ENCODE measurements at places on chromosomes 6 and 20.

- DNase-seq, result no peak
Measured at GRCh38 chr6:40998661-40999060, 40.4 kb downstream of the UNC5CL start.

- no peak for DNase-seq
Measured at GRCh38 chr6:138349891-138350290, 27.8 kb upstream of the SMIM28 start.

- no peak for DNase-seq
Measured at GRCh38 chr20:6473197-6473596, 294.3 kb upstream of the BMP2 start.

DNA sequence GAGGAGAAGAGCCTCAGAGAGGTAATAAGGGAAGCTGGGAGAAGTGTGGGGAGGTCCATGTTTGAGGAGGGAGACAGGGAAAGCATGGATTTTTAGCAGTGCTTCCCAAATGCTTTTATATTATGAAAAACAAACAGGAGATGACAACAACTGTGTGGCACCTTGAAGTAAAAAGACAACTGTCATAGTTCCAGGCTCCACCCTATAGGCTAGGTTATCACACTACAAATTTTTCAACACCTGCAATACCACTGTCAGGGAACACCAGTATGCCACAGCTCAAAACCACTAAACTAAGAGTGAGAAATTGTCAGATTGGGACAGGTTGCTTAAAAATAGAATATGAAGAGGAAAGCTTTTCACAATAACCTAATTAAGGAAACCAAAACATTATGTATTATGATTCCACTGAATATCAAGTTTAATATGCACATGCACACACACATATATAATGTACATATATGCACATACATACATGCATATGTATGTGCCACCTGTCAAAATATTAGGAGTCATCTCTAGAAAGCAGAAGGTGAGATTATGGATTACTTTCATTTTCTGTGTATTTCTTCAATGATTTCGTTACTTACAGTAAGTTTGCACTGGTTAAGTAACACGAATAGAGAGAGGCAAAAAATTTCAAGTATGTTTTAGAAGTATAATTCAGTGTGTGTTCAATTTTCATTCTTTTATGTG is 261.2 kb downstream of the PTPRK start:
- no peak for DNase-seq

DNA sequence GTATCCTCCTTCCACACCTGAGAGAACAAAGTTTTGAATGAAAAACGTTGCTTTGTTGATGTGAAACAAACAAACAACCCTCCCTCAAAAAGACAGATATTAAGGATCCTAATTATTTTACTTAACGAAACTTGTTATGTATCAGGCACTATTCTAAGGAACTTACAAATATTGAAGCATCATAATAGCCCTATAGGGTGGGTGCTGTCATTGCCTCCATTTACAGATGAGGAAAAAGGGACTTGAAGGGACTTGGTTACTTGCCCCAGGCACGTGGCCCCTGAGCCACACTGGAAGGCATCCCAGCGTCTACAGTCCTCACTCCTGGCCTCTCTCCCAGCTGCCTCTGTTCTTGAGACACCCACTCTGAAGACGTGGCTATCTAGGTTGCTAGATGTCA is 20.2 kb upstream of the OLIG3 start:
- no peak for DNase-seq

DNA sequence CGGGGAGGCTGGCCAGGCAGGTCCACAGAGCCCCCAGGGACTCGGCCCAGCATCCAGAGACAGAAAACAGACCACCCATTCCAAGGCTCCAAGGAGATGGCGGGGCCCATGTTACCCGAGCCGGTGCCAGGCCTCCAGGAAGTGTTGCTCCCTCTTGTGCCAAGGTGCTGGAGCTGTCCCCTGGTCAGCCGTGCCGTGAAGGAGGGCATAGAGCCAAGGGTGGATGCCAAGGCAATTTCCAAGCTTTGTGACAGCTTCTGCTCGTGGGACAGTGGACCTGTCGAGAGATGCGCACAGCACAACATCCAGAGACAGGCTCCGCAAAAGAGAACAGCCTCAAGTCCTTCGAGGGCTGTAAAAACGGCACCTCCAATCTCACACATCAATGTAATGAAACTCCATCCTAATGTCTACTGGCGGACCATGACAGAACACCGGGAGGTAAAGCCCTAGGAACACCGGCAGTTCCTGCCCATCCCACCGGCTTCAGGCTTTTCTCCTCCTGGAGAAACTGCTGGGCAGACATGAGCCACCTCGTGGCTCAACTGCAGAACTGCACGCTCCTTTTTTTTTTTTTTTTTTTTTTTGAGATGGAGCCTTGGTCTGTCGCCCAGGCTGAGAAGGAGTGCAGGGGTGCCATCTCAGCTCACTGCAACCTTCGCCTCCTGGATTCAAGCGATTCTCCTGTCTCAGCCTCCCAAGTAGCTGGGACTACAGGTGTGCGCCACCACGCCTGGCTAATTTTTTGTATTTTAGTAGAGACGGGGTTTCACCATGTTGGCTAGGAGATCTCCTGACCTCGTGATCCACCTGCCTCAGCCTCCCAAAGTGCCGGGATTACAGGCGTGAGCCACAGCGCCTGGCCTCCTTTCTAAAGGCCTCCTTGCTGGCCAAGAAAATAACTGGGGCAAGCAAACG is 30.9 kb upstream of the AVP start:
- DNase-seq, result peak; percentile 32

DNA sequence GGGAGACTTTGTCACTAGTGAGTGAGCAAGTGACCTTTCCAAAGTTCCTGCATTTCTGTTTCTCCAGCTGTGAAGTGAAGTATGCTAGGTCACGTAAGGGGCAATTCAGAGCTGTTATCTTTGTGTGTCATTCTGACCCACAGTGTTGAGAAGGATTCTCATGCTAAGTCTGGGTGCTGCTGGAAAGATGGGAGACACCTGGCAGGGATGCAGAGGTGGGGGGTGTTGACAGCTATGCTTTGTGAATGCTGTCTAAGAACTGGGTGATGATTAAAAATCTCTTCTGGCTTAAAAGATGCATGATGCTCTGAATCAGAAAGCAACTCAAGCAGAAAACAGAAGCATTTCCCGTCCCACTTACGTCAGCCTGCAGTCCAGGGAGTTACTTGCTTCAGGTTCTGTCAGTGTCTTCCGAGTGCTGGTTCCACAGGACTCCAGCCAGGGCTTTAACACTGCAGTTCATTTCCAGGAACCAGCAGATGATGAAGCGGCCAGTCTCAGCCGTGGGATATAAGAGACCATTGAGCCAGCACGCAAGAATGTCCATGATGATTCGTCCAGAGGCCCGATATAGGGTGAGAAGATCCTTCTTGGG is 30.9 kb upstream of the ASXL1 start:
- DNase-seq, result no peak

GRCh38 chr6:148247386-148248063 is 95.1 kb upstream of the SASH1 start:
- DNase-seq, result no peak

- DNase-seq, result no peak
Measured at GRCh38 chr6:67131827-67132226, 1424.8 kb upstream of the EYS start.

- DNase-seq, result no peak
Measured at GRCh38 chr6:113291751-113292445, 565.2 kb upstream of the MARCKS start.

- peak; percentile 69 for DNase-seq
Measured at GRCh38 chr6:38169221-38169976, 349.9 kb downstream of the ZFAND3 start.

DNA sequence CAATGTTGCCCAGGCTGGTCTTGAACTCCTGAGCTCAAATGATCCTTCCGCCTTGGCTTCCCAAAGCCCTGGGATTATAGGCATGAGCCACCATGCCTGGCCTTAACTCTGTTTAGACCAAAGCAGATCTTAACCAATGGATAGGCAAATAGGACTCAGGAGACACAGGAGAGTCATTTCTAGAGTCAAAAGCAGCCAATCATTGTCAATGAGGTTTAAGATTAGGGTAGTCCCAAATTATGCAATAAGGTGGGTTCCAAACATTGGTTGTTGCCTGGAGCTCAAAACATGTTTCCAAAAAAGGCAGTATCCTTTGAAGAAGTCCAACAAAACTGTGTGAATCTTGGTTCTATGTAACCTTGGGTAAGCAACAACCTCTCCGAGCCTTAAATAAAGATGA is 95.7 kb upstream of the JARID2 start:
- DNase-seq, result no peak

- DNase-seq, result no peak
Measured at GRCh38 chr6:121354764-121355163, 20.5 kb upstream of the TBC1D32 start.

- DNase-seq, result no peak
Measured at GRCh38 chr6:142647449-142648035, 297.4 kb downstream of the HIVEP2 start.

DNA sequence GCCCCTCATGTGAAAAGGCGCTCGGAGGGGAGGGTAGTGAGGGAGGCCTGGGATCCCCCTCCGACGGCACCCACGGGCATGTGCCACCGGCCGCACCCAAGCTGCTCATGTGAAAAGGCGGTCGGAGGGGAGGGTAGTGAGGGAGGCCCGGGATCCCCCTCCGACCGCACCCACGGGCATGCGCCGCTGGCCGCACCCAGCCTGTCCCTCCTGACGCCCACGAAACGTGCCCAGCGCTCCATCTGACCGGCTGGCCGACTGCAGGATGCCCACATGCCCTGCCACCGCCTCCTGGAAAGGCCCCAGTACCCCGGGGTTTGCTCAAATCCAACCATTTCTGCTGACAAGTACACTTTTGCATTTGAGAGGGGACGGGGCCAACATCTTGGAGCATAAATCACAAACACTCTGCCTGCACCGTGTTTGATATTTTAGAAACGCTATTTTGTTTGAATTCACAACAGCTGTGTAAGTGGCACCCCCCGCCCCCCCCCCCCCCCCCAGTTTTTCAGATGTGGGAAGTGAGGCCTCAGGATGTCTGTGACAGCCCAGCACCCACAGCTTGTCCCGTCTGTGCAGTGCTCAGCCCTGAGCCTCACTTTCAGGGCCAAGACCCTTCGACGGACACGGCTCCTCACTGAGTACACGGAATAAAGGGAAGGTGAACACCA is 34.1 kb downstream of the SLC2A4RG start:
- DNase-seq, result no peak

DNA sequence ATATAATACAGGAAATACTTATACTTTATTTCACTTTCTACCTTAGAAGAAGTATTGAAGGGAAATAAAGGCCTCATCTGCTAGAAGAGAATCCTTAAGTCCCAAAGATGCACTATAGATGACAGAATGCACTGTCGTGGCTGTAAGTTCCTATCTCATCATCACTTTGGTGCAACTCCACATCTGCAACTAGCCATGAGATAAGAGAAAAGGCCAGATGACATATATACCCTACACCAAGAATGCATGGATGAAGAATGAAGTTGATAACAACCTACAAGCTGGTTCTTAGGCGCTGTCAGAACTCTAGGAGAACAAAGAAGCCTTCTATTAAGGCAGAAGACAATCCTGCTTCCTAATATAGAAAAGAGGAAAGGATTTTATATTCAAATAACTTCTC is 11.6 kb upstream of the PLN start:
- no peak for DNase-seq

DNA sequence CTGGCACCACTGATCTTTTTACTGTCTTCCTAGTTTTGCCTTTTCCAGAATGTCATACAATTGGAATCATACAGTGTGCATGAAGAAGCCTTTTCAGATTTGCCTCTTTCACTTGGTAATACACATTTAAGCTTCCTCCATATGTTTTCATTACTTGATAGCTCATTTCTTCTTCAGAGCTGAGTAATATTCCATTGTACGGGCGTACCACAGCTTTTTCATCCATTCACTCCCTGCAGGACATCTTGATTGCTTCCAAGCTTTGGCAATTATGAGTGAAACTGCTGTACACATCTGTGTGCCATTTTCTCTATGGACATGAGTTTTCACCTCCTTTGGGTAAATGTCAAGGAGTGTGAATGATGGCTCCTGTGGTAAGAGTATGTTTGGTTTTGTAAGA is 46.2 kb upstream of the LY86 start:
- DNase-seq, result no peak

DNA sequence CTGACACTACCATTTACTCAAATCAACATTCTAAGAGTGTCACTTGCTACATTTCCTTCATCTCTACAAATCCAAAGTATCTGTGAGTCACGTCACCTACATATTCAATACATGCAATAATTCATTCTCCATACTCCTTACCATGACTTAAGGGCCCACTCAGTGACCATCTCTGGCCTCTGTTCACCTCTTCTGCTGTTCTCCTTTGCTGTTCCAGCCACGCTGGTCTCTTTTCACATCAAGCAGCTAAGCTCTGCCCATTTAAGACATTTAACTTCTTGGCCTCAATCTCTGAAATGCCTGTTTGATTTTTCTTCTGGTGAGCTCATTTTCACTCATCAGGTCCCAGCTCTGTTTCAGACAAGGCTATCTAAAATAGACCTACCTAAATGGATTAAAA is 46.5 kb downstream of the HFE start:
- no peak for DNase-seq

GRCh38 chr20:12270863-12271262 is 353.2 kb downstream of the BTBD3 start:
- no peak for DNase-seq

GRCh38 chr20:33306807-33307206 is 23.8 kb downstream of the BPIFB1 start:
- DNase-seq, result no peak

- DNase-seq, result no peak
Measured at GRCh38 chr20:19210391-19211155, 1.9 kb upstream of the SLC24A3 start.

GRCh38 chr6:158481690-158482473 is 78.0 kb upstream of the TMEM181 start:
- DNase-seq, result no peak

GRCh38 chr6:146946559-146946958 is 257.7 kb upstream of the STXBP5 start:
- no peak for DNase-seq

DNA sequence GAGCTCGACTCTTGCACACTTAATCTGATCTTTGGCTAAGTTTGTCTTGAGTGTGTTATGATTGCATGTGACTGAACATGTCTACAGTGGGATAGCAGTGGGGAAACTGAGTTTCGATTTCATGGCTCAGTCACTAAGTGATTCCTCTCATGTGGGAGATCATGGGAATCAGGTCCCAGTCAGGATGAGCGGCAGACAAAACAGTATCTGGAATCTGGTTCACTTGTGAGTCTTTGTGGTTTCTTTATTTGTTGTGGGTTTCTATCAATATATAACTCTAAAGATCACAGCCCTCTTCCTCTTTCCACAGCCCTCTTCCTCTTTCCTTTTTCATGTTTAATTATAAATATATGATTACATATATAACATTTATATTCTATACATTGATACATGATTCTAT is 4.0 kb downstream of the RPP21 start:
- no peak for DNase-seq

- no peak for DNase-seq
Measured at GRCh38 chr6:127178746-127179145, 60.3 kb downstream of the RSPO3 start.

DNA sequence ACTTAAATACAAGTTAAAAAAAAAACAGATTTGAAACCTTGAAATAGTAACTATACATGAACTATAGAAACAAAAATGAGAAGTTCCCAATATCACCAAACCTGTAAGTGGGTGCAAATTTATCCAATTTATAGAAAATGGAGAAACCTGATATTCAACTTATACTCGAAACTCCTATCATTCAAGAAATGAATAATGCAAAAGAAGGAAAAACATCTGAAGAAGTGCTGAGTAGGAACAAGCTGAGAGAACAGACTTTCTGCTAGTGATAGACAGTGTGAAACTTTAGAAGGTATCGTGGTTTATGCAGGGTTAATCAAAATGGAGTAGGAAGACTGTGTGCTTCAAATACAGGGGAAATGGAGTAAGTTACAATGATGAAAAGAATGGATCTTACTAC is 4.5 kb downstream of the GPR63 start:
- no peak for DNase-seq

All from NCI-H187 treated with DMSO at 0.1 percent for 48 hours (cell line).